ENCODE measurements at places on chromosomes 6 and 20.

GRCh38 chr6:3654898-3655297 lies 96.6 kb downstream of the PXDC1 start:
- DNase-seq, result no peak

DNA sequence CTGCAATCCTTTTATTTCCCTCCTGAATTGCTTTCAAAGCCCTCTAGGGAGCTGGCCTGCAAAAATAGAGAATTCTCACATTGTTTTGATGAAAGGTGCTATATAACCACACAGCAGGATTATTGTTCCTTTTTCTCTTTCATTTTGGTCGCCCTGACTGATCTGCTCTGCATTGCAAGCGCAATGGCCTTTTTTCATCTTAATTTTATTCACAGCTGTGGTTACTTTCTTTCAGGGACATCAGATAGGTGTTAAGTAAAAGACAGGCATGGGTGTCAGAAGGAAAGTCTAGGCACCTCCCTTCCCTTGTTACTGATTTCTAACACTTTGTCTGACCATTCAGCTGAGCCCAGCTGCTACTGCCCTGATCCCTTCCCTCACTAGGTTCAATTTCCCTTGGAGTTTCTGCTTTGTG lies 850.5 kb upstream of the MAP3K7 start:
- no peak for DNase-seq

- DNase-seq, result no peak
Observed at GRCh38 chr6:140586426-140587061, 1212.1 kb upstream of the CITED2 start.

DNA sequence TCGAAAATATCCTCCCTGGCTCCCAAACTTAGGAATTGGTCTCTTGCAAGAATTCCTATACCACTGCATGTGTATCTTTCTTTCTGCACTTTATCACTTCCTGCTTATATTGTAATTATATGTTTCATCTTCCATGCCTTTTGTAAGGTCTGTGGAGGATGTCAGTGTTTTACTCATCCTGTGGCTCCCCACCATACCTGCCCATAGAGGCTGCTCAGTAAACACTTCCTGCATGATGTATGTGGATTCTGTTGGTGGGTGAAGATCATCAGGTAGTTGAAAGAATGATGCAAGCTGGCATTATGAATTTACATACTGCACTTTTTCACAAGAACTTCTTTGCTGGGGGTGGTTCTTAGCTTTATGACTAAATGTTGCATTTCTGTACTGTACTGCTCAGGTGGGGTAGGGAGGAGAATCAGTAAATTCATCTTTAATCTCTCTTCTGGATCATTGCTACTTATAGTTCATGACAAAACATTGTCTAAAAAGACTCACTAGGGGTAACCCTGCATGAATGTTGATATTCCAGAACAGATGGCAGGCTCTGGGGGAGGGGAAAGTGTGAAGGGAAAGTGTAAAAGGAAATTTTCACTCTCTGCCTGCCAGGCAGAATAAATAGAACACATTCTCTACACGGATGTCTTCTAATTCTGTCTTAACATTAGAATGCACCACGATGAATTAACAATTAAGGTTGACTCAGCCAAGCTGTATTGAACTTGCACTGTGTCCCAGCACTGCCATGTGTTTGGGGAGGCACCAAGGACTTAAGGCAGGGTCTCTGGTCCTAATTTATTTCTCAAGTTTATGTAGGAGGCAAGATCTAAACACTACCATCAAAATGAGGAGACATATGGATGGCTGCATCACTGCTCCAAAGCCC lies 36.0 kb upstream of the KLHL31 start:
- no peak for DNase-seq

DNA sequence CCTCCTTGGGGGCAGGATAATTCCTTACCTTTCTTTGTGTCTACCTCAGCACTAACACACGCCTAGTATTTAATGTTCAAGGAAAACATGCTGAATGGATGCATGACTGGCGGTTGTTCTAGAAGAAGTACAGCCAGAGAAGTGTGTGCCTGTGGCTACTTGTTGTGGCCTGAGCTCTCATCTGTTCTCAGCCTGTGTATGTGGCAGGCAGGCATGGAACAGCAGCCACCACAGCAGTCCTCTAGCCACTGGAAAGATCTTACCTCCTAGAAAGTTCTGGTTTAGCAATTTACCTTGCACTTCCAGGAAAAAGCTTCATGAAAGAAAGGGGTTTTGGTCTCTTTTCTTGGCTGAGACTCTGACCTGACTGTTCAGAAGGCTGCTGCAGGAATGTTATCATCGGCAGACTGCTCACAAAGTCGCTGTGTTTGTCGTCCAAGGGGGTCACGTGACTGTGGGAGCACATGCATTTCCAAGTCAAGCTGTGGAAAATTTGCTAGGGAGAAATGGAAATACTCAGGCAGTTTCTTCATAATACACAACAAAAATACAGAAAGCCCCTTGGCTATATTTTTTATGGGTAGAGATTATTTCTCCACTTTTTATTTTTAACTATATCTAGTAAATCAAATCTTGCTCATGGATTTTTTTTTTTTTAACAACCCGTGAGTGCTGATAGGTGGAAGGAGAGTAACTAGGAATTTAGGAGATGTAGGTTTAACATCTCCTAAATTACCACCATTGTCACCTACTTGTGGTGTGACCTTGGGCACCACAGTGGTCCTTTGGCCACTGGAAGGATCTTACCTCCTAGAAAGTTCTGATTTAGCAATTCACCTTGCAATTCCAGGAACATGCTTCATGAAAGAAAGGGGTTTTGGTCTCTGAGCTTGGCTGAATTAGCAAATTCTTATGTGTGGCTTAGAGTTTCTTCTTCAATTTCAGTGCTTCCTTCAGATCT lies 110.8 kb upstream of the GPR6 start:
- DNase-seq, result no peak

- no peak for DNase-seq
Observed at GRCh38 chr20:58433759-58434158, 44.7 kb downstream of the VAPB start.

GRCh38 chr20:46013829-46014516 lies 5.3 kb downstream of the MMP9 start:
- DNase-seq, result peak; percentile 93

DNA sequence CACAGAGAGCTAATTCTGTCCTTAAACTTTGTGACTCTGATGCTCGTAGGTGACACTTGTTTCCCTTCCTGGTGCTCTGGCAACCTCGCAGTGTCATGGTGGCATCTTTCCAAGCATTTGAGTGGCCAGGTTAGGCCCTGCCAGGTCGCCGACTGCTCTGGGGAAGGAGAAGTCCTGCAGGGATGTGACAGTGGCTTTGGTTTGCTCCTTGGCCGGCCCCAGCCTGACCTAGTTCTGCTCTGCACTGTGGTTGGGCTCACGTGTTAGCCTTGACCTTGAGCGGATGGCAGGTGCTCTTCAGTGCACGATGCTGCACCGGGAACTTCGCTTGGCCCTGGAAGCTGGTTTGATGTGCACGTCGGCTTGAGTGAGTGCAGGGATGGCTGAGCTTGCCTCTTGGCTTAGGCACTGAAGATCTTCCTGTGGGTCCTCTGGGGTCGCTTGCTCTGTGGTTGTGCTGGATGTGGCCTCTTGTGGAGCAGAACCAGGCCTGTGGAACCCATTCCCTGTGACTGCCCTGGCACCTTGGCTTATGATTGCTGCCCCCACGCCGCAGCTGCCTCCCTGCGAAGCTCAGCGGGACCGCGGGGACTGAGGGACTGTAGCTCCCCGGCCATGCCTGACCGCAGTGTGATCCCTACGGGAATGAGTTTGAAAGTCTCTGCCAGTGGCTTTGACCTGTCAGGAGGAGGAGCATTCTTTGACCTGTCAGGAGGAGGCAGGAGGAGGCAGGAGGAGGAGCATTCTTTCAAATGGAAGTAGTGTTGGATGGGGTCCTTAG lies 8.7 kb downstream of the OSBPL2 start:
- DNase-seq, result no peak

- no peak for DNase-seq
Observed at GRCh38 chr6:113696960-113697359, 160.2 kb upstream of the MARCKS start.

DNA sequence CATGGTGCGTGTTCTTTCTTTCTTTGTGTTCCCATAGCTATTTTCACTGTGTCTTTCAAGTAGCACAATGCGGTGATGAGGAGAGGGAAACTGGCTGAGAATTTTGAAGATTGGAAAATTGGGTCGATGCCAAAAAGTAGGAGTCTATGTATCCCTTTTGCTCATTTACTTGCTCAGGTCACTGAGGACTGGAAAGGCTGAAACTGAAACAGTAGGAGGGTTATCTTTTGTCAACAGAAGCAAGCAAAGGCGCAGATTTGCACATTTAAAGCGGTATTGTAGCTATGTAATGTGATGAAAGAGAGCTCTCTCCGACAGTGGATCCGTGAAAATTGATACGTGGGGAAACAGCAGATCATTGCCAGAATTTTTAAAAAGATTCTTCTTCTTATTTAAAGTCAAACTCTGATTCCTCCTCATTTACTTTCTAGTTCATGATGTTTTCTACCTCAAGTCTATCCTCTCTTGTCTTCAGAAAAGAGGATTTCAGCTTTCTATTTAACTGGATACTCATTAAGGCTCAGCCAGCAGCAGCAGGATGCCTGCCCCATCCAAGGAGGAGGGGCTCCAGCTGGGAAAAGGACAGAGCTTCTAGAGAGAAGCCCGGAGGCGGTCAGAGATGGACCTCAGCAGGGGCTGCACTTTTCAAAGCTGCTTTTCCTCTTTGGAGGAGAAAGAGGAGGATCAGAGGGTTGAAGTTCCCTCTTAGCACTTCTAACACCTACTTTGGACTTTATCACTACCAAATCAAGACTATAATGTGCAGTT lies 15.9 kb upstream of the FYN start:
- DNase-seq, result peak; percentile 84

- DNase-seq, result no peak
Observed at GRCh38 chr6:163991321-163991720, 576.8 kb downstream of the QKI start.

GRCh38 chr20:61956396-61957342 lies 109.0 kb downstream of the TAF4 start:
- no peak for DNase-seq

DNA sequence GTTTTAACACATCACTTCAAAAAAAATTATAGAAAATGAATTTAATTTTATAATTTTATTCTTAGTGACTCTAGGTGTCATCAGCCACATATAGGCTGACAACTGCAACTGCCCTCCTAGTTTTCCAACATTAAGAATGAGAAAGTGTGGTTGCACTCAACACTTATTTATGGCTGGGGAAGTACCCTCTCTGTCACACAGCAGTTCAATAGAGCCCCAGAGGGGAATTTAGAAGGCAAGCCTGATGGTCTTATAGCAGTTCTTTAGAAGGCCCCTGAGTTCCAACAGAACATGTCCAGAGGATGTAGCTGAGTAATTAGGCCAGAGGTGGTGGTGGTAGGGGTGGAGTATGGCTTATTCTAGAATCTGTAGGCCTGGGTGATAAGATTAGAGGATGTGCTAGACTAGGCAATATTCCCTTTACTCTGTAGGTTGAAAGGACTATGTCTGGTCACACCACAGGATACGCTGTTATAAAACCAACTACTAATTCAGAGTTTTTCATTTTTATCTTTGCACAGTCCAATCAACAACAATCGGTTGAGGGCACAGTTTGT lies 226.5 kb upstream of the CITED2 start:
- no peak for DNase-seq

- DNase-seq, result no peak
Observed at GRCh38 chr20:6024768-6025167, 29.1 kb downstream of the LRRN4 start.

DNA sequence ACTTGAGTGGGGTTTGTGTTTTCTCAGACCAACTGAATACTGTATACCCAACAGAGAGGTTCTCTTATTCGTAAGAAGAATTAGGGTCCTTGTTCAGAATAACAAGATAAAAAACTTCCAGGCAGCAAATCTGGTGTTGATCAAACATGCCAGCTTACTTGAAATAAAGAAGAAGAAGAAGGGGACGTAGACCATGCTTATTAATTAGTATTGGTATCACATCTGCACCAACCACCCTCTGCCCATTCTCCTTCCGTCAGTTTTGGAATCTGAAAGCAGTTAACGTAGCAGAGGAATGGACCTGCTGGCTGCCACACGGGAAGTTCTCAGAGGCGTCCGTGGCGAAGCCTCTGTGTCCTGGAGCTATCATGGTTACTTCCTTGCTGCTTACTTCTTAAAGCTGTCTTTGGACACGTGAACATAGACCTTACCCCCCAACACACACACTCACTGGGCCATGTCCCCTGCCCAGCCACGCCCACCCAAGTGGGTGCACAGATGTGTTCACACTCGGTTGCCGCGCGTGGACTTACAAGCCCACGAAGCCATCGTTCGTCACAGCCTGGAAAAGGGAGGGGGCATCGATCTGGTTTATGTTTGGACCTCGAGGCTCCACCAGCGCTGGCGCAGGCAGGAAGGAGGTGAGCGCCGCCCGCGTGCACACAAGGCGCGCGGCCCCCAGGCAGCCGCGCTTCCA lies 4.1 kb upstream of the DLL1 start:
- DNase-seq, result no peak

Data from WERI-Rb-1 (cell line).